ENCODE measurements at places on chromosomes 13 and 19.

- no peak for DNase-seq
Observed at GRCh38 chr19:30332445-30333234, 39.5 kb upstream of the ZNF536 start.

GRCh38 chr19:12484011-12484370 lies 625 bp downstream of the ZNF709 start:
- peak; percentile 12 for DNase-seq

DNA sequence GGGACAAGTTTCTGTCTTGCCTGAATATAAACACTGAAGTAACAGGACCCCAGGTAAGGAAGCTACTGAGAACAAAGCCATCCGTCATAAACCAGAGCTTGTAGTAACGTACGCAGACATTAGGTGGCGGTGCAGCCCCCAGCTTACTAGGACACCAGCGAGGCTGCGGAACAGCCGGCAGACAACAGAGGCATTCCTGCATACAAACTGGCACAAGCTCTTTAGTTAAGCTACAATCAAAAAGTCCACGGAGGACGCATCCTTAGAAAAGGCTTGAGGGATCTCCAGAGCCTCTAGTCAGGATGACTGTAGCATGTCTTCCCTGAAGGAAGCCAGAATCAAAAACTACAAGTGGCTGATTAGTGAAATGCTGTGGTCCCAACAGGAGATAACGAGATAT lies 26.2 kb downstream of the ZNF160 start:
- peak; percentile 18 for DNase-seq

DNA sequence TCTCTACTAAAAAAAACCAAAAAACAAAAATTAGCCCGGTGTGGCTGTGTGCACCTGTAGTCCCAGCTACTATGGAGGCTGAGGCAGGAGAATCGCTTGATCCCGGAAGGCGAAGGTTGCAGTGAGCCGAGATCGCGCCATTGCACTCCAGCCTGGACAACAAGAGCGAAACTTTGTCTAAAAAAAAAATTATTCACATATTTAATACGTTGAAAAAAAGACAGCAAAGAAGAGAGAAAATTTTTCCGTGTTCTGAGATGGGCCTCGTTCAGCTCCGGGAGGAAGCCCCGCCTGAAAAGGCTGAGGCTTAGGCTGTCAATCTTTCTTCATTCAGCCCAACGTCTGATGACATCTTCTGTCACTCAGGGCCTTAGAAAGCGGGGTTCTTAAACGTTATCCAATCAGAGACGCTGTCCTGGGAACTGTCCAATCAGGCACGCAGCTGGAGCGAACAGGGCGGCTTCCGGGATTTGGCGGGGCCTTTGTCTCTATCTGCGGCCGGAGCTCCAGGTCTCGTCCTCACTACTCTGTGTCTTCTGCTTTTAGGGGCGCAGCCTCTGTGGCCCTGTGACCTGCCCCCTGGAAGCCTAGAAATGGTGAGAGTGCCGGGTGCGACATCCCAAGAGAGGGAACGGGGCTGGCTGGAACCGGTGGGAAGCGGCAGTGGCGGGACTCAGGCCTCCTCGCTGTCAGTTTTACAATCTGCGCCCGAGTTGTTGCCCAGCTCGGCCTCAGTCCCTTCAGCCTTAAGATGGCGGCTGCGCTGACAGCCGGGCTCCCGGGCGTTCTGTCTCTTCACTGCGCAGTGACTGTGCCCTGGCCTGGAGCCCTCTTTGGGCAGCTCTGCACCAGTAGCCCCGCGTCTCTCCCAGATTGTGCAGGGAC lies at the start of gene ZNF726:
Gene ZNF726, plus strand, starts transcription at position 485 of the 885 bp plus-strand sequence. Its CDS starts 109 bp downstream, at position 594.
- peak; percentile 7 for DNase-seq

DNA sequence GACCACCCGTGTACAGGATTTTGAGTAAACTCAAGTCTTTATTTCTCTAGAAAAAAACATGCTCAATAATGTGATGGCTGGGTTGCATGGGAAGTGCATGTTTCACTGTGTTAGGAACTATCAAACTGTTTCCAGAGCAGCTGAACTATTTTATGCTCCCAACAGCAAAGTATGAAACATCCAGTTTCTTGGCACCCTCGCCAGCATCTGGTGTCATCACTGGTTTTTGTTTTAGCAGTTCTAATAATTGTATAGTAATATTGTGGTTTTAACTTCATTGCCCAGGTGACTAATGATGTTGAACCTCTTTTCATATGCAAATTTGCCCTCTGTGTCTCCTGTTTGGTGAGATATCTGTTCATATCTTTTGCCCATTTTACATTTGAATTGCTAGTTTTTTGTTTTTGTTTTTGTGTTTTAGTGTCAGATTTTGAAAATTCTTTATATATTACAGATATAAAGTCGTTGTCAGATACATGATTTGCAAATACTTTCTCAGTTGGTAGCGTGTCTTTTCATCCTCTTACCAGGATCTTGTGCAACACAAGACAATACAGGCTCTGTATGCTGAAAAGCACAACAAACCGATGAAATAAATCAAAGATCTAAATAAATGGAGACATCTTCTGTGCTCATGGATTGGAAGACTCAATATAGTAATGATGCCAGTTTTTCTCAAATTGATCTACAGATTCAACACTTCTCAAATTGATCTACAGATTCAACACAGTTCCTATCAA lies 87.8 kb downstream of the IPO5 start:
- no peak for DNase-seq

- no peak for DNase-seq
Observed at GRCh38 chr19:53634768-53635167, 3.0 kb downstream of the DPRX start.

DNA sequence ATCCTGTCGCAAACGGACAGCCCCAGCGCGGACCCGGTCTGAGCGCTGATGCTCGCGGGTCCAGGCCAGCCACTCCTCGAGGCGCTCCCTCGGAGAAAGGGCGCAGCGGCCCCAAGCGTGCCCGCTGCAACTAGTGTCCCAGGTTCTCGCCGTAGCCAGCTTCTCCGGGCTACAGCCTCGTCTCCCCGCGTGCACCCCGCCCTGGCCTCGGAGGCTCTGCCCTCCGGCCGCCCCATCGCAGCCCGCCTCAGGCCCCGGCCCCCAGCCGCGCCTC lies 487 bp downstream of the FLT1 start:
- DNase-seq = peak; percentile 33

GRCh38 chr13:43245374-43245964 lies 222.1 kb downstream of the DNAJC15 start:
- no peak for DNase-seq

DNA sequence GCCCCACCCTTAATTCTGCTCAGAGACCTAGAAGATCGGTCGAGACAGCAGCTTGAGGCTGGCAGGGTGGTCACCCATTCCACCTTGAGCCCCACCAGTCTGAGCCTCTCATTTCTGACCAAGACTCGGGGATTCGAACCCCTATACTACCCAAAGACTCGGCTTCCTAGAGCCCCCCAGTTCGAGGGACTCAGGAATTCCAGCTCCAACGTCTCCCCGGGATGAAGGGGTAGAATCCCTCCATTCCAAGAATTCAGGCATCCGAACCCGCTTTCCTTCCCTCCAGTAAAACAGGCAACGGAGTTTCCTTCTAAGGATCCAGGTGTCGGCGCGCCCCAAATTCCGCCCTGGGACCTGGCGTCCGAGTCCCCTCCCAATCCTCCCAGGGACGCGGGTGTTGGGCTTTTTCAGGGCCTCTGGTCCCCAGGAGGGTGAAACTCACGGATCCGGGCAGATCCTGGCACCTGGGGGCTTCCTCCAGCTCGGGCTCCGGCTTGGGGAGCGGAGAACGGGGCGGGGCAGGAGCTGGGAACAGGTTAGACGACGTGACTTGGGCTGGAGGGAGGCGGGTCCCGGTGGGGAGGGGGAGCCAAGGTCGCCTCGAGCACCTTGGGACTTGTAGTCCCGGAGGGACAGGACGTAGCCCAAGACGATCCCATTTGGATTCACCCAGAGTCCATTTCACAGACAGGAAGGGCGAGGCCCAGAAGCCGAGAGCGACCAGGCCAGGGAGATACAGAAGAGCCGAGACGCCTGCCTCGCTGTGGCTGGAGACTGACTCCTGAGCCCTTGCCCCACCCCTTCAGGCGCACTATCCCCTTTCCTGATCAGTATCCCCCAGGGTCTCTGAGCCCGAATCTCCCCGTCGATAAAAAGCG lies at the start of gene PPP1R13L:
Gene PPP1R13L, minus strand, starts transcription at position 513 of the 878 bp plus-strand sequence. CDS start 6,751 bp downstream, outside the sequence.
- peak; percentile 87 for DNase-seq

GRCh38 chr19:12984143-12984627 lies 11.1 kb upstream of the NFIX start:
- no peak for DNase-seq
